Stimulated activated CD8-positive, alpha-beta memory T cell treated with anti-CD3 and anti-CD28 coated beads, Interleukin-7, amount 100 ng/mL, for 4 hours (primary cell): ENCODE measurements at places on chromosomes 7 and 10.

DNA sequence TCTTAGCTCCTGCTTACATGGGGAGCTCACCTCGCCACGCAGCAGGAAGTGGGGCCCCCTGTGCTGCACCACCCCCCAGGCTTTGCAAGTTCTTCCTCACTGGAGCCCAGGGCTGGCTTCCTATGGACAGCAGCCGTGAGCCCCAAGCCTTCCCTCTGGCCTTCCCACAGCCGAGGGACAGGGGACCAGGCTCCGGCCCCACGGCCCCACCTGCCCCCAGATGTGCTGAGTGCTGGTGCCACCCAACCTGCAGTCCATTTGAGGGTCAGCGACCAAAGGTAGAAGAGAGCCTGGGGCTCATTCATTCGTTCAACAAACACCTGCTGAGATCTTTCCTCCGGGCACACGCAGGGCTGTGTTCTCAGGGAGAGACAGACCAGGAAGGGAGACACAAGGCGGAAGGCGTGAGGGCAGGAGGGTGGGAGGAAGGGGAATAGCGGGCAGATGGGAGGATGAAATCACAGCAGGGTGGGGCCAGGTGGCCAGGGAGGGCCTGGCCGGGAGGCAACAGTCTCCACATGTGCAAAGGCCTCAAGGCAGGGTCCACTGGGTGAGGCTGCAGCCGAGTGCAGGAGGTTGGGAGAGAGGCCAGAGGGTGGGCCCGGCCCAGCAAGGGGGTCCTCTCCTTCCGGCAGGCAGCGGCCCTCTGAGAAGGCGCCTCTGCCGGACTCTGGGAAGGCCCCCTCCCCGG is 100.1 kb downstream of the FOXL3 start:
- no peak for DNase-seq

- DNase-seq: no peak
Measured at GRCh38 chr10:124071141-124071540, 22.3 kb downstream of the CHST15 start.

DNA sequence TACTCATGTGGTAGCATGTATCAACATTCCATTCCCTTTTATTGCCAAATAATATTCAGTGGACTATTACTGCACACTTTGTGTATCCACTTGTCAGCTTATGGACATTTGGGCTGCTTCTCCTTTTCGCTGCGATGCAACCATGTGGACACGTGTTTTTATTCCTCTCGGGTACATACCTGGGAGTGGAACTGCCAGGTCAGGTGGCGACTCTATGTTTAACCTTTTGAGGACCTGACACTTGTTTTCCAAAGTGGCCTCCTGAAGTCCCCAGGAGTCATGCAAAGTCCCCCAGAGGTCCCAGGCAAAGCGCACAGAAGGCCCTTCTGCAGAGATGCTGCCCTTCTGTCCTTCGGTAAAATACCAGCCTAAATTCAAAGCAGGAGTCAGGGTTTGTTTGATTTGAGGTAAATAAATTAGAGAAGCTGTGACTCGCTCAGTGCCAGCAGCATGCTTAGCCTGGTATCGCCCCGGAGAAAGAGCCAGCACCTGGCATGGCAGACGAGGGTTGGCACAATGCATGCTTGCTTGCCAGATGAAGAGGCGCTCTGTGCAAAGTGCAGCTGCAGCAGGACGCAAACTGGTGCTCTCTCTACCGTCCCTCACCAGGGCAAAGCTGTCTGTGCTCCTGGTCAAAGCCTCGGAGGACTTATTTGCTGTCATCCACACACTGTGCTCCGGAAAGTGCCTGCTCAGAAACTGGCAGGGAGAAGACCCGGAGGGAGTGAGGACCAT is 37.8 kb downstream of the HIPK2 start:
- no peak for DNase-seq

DNA sequence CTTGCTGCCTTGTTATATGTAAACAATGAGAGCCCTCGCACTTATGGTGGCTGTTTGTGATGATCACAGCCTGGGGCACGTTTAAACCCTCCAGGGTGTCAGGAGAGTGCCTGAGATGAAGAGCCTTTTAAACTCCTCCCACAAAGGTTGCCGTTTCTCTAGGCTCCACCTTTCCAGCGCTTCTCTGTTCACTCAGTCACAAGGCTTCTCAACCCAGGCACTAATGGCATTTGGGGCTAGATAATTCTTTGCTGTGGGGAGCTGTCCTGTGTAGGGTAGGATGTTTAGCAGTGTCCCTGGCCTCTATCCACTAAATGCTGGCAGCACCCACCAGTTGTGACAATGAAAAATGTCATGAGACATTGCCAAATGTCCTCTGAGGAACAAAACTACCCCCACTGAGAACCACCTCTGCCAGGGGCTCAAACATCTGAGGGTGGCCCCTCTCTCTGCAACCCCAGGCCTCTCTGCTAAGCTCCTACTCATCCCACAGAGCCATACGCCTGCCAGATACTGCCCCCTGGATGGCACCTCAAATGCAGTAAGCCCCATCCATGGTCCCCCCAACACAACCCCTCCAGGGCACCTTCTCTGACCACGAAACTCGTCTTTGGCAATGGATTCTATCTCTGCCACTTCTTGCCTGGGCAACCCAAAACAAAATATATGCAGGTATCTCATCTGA is 144.3 kb upstream of the ZMIZ1 start:
- DNase-seq: no peak

DNA sequence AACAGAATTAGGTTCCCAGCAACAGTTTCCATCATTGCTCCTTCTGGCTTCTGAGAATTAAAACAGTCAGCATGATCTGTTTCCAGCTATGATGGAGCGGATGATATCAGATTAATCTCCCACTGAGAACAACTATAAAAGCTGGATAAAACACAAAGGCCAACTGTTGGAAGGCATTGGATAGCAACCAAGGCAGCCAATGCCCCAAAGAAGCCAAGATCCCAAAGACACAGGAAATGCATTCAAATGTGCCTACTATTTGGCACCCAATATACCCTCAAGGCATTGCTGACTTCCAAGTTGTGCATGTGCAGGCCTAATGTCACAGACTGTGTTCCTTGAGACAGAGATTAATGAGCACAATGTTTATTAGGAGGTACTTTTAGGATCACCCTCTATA is 259.3 kb downstream of the ARHGAP12 start:
- no peak for DNase-seq

- no peak for DNase-seq
Measured at GRCh38 chr10:70508912-70509756, 30.6 kb downstream of the PALD1 start.

- peak; percentile 75 for DNase-seq
Measured at GRCh38 chr10:73771722-73772280, 10.0 kb upstream of the CHCHD1 start.

GRCh38 chr10:75334720-75335119 is 66.8 kb downstream of the ZNF503 start:
- DNase-seq: no peak

DNA sequence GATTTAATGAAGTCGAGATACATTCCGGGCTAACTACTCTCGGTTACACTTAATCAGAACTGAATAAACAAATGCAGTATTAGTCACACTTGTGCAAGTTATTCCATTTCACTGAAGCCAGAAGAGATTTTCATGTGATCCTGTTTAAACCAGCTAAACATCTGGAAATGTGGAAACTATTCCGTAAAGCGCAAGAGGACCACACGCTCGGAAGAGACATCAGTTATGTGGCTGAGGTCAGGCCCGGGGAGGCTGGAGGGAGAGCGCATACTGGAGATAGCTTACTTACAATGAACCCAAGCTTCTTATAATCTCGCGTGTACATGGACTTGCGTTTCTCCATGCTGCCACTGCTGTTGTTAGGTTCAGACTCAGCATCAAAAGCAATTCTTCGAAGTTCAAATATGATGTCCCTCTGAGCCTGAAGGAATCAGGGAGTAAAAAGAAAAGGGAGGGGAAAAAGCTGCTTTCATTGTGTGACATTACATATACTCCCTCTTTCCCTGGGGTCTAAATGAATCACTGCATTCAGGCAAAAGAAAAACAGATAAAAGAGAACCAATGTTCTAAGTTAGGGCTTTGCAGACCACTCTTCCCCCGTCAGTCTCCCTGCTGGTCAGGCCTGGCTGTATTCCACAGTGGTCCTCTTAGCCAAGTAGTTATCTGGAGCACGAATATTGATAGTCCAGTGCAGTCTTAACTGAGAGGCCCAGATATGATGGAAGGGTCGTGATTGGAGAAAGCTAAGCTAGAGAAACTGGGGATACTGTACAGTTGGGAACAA is 237.4 kb downstream of the ELMO1 start:
- DNase-seq: no peak

- DNase-seq: no peak
Measured at GRCh38 chr7:69951458-69951857, 353.2 kb downstream of the AUTS2 start.

- DNase-seq: no peak
Measured at GRCh38 chr7:101953248-101953819, 135.9 kb downstream of the CUX1 start.

GRCh38 chr10:125213541-125214282 is 53.3 kb upstream of the CTBP2 start:
- DNase-seq: no peak

GRCh38 chr7:102009628-102010027 is 192.2 kb downstream of the CUX1 start:
- DNase-seq: no peak

GRCh38 chr7:138832966-138833365 is 35.0 kb upstream of the ATP6V0A4 start:
- DNase-seq: no peak

GRCh38 chr7:33237036-33237435 is 107.7 kb downstream of the BBS9 start:
- DNase-seq: no peak

- no peak for DNase-seq
Measured at GRCh38 chr7:73833251-73833919, 2.6 kb downstream of the CLDN4 start.

GRCh38 chr7:155508376-155509358 is 37.7 kb downstream of the CNPY1 start:
- DNase-seq: no peak

DNA sequence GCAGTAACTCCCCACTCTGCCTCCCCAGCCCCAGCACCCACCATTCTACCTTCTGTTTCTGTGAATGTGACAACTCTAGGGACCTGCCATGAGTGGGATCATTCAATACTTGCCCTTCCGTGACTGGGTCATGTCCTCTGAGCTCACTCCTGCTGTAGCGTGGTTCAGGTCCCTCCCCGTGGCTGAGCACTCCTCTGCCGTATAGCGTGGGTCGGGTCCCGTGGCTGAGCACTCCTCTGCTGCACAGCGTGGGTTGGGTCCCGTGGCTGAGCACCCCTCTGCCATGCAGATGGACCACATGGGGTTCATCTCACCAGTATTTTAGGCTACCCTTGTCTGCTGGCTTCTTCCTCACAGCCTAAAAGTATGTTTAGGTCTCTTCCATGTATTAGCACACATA is 43.0 kb downstream of the INSIG1 start:
- no peak for DNase-seq

- DNase-seq: no peak
Measured at GRCh38 chr7:141225916-141226618, 152.2 kb downstream of the TMEM178B start.

GRCh38 chr10:88791924-88792323 is 10.6 kb upstream of the LIPM start:
- no peak for DNase-seq

DNA sequence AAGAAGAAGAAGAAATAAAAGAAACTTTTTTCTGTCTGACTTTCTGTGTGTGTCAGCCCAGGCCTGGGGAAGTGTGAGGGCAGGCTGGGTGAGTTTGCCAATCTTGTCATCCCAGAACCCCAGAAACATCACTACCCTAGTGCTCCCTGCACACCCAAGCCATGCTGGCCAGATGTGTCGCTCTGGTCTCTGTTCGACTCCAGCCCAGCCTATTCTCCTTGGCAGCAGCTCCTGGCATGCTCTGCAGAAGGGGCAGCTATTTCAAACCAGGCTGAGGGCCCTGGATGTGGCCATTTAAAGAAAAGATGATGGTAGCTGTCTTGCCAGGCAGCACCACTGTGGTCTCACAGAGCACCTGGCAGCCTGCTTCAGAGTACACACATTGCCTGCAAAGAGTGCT is 334.1 kb downstream of the RPS24 start:
- no peak for DNase-seq

DNA sequence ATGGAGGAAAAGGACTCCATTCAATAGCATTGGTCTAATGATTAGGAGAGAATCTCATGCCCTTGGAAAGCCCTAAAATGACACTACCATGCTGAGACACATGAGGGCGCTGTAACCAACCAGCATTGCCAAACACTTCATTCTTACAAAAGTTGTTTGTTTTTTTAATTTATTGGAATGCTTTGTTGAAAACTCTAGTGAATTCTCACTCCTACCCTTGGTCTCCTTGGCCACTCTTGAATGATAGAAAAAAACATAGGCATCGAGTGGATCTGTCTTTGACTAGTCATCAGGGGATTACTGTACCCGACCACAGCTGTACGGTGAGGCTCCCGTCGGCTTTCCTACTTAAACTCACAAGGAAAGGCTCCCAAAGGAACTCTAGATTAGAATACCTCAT is 29.3 kb upstream of the ADD3 start:
- peak; percentile 21 for DNase-seq

GRCh38 chr7:114956702-114957101 is 34.8 kb downstream of the MDFIC start:
- DNase-seq: no peak

GRCh38 chr7:75038508-75038907 is 35.1 kb downstream of the RCC1L start:
- no peak for DNase-seq

DNA sequence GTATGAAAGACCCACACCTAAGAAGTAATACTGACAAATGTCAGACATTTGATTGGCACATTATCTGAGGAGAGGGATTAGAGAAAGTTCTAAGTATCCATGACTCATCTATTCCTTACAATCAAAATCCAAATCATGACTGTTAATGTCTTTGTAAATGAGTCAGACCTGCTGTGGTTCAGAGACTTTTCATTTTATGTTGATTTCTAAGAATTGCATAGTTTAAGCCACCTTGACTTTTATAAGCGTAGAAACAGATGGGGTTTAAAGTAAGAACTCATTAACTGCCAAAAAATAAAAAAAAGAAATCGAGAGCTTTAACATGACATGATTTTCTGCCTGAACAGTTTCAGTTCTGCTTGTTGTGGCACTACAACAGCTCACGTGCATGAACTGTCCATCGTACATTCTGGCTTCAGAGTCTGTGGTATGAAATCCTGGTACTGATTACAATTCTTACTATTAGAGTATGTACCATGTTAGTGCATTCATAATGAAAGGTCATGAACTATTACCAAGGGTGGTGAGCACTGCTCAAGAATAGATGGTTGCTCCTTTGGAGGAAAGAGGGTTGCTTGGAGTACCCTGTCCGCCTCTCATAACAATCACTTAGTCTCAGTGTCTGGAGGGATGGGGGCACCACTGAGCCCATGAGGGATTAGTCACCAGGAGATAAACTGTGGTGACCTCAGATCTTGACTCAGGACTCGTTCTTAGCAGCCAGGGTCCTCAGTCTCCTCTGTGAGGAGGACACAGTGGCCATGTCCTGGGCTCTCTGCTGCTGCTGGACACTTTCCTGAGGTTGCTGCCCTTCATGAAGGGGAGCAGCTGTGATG is 42.2 kb downstream of the ACSM6 start:
- no peak for DNase-seq

GRCh38 chr10:23370106-23370505 is 25.5 kb upstream of the C10orf67 start:
- no peak for DNase-seq
